Fibroblast of the aortic adventitia (primary cell): ENCODE measurements at places on chromosomes 2 and 18.
A peak's percentile ranks its signal among the peaks of the same experiment; 100 is the strongest.

GRCh38 chr2:231680992-231681852 lies 27.1 kb upstream of the PTMA start:
- DNase-seq, result peak; percentile 63

DNA sequence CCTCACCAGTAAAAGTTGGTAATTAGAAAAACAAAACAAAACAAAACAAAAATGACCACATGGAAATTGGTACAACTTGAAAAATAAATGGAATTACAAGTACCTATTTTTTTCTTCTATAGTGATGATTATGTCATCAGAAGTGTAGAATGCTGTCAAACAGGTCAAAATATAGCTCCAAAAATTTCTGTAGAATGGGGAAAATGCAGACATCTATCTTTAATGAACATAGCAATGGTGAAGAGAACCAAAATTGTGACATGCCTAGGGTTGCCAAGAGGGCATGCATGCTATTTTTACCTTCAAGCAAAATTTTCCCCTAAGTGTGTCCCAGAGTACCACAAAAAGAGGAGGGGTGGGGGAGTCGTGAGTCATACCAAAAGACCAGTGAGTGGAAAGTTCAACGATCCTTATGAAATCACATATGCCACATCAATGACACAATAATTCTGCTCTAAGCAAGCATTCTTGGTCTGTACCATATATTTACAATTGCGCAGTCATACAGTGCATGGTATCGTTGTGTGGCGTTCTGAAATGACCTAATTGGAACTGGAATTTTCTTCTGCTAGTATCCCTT lies 1436.4 kb downstream of the SUCLG1 start:
- DNase-seq, result no peak

- no peak for DNase-seq
Observed at GRCh38 chr18:78986018-78986481, 6.4 kb downstream of the SALL3 start.

- peak; percentile 65 for DNase-seq
Observed at GRCh38 chr2:223943561-223944008, 1.6 kb downstream of the WDFY1 start.

DNA sequence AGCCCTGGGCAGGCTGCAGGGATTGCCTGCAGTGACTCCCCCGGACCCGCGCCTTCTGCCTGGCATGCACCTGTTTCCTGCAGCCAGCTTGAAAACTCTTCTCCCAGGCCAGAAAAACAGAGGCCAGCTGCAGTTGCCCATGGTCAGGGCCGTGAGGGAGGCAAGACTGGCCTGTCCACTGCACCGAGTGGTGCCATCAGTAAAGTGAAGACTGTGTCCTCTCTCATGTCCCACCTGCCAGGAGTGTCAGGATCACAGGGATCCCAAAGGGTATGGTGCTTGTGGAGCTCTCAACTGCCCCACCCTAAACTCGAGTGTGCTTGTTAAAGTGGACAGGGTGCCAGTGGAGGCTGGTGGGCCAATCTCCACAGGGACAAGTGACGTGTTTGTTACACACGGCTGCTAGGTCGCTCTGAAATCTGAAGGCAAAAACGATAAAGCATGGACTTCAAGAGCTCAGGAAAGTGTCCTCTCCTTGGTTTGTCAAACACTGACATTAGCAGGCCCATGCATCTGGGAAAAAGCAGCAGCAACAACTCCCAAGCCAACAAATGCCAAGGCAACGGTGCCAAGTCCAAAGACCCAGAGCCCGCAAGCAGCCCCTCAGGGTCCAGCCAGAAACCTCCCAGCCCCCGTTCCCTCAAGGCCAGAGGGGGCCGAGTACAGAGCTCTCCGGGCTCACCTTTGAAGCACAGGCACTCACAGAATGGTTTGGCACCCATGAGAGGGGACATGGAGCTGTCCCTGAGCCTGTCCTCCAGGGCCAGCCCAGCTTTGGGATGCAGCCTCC lies 213.2 kb downstream of the HDAC4 start:
- DNase-seq, result no peak
